Glutamatergic neuron (in vitro differentiated cells): ENCODE measurements at places on chromosomes 13 and 19.

DNA sequence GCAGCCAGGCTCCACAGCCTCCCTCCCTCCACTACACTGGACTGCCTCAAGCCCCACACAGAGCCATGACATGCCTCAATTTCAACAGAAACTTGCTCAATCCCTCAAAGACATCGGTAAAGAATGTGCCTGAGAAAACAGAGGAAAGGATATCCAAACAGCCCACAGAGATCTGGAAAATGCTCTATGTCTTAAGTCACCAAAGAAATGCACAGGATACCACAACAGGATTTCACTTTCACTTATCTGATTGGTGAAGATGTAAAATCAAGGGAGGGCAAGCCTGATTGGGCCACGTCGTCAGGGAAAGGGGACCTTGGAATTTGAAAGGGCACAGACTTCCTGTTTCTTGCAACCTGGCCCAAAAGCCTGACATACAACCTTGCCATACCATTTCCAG is 14.2 kb downstream of the CACNA1A start:
- DNase-seq: no peak

DNA sequence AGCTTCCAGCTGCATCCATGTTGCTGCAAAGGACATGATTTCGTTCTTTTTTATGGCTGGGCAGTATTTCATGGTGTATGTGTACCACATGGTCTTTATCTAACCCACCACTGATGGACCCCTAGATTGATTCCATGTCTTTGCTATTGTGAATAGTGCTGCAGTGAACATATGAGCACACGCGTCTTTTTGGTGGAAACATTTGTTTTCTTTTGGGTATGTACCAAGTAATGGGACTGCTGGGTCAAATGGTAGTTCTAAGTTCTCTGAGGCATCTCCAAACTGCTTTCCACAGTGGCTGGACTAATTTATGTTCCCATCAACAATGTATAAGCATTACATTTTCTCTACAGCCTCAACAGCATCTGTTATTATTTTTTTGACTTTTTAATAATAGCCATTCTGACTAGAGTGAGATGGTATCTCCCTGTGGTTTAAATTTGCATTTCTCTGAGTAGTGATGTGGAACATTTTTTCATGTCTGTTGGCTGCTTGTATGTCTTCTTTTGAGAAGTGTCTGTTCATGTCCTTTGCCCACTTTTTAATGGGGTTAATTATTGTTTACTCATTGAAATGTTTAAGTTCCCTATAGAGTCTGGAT is 6.8 kb upstream of the UBE2L5 start:
- DNase-seq: no peak

DNA sequence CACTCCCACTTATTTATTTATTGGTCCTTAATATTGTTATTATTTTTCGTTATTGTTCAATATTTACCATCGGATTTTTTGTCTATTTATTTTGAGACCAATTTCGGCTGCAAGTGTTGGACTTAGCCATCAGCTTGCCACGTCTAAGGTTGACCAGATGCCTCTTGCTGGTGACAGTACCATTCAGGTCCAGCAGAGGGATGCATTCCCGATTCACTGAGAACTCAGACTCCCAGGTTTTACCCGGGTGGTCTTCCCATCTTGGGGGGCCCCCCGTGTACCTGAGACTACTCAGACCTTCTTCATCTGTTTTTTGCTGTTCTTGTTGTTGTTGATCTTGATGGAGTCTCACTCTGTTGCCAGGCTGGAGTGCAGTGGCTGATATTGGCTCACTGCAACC is 1435.2 kb downstream of the UQCRFS1 start:
- no peak for DNase-seq

DNA sequence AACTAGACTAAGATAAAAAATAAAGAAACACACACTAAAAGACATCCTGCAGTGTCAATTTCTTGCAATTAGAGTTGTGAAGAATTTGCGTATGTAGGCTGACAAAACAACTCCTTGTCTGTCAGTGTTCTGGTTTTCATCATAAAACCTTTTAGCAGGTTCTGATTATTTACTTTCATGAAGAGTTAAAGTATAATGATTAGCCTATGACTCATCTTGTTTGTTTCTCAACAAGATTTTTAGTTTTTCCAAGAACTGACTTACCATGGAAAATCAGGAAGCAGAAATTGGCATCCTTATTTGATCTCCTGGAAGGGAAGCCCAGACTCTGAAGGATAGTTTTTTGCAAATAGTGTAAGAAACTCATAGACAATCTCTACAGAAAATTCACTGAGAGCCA is 848.7 kb upstream of the PCDH9 start:
- DNase-seq: no peak

GRCh38 chr19:53463263-53463662 is 4.3 kb upstream of the ZNF813 start:
- DNase-seq: peak; percentile 65

DNA sequence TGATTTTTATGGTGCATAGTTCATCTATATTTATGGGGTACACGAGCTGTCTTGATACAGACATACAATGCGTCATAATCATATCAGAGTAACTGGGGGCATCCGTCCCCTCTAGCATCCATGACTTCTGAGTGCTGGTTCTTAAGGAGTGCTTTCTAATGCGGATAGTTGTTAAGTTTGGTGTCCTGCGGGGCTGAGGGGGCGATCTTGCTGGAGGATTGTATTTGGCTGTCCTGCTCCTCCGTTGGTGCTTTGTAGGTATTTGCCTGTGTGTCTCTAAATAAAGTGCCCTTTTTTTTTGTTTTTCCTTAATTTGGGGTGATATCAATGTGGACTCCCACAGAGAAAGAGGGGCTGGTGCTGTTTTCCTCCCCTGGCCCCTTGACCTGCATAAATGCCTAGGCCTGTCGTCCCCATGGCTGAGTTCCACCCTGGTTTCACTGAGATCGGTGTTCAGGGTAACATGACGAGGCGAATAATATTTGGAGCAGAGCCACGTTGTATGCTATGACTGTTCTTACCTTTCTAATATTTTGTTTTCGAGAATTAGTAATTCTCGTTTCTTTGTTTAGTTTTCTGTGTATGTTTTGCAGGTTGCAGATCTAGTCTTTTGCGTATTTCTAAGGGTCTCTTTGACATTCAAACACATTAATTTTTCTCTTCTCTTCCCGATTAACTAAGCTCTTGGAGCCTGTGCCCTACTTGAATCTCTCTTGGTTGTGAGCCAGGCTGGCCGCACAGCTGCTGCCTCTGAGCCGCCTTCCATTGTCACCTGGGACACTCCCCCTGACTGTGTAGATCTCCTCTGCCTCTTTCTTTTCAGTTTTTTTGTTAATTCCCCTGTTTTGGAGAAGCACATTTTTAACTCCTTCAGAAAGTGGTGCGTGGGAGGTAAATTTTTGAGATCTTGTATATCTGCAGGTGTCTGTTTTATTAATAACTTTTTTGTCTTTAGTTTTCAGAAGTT is 100.3 kb downstream of the ARHGEF7 start:
- DNase-seq: peak; percentile 52

DNA sequence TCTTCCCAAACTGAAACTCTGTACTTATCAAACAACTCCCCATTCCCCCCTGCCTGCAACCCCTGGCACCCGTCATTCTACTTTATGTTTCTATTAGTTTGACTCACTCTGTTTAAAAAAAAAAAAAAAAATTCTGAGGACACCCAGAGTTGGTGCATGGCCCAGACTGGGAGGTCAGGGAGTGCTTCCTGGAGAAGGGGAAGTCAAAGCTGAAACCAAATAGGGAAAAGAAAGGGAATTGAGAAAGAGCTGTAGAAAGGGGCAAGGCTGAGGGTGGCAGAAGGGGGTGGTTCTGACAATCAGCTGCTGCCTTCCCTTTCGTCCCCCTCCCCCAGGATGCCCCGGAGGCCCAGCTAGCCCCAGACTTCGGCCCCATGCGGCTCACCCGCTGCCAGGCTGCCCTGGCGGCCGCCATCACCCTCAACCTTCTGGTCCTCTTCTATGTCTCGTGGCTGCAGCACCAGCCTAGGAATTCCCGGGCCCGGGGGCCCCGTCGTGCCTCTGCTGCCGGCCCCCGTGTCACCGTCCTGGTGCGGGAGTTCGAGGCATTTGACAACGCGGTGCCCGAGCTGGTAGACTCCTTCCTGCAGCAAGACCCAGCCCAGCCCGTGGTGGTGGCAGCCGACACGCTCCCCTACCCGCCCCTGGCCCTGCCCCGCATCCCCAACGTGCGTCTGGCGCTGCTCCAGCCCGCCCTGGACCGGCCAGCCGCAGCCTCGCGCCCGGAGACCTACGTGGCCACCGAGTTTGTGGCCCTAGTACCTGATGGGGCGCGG is 9.0 kb upstream of the STRN4 start:
- no peak for DNase-seq

- DNase-seq: no peak
Observed at GRCh38 chr13:114045113-114045735, 71.3 kb upstream of the C13orf46 start.

GRCh38 chr13:62123409-62123808 is 707.8 kb upstream of the PCDH20 start:
- no peak for DNase-seq

DNA sequence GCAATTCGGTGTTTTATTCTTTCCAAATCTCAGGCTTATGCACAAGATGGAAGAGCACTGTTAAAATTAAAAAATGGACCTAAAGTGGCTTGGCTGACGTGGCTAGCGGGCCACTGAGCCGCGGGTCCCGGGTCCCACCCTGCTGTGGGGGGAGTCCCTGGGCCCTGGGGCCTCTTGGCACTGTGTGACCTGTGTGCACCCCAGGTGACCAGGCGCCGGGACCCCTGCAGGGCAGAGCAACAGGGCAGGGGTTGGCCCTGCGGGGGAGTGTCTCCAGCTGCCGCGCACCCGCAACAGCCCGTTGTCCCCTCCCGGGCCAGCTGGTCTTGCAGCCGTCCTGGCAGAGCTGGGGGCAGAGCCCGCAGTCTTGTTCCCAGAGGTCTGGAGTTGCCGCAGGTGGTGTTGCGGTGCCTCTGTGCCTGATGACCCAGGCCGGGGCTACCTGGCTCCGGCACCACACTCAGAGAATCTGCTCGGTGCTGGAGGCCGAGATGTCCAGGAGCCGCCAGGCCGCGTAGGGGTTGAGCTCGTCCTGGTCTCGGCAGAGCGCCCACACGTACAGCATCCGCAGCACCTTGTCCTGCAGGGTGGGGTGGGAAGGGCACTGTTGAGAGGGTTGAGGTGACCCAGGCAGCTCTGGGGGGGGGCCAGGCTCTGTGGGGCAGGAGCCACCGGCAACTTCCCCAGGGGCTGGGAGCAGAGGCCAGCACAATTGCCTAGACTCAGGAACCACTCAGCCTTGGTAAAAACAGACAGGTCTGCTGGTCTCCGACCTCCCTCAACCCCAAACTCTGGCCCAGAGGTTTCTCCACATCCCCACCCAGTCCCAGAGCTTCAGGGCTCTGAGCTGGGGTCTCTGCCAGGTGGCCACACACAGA is 1.0 kb upstream of the CTXN1 start:
- no peak for DNase-seq

- DNase-seq: no peak
Observed at GRCh38 chr19:32105527-32106310, 239.7 kb upstream of the ZNF507 start.

DNA sequence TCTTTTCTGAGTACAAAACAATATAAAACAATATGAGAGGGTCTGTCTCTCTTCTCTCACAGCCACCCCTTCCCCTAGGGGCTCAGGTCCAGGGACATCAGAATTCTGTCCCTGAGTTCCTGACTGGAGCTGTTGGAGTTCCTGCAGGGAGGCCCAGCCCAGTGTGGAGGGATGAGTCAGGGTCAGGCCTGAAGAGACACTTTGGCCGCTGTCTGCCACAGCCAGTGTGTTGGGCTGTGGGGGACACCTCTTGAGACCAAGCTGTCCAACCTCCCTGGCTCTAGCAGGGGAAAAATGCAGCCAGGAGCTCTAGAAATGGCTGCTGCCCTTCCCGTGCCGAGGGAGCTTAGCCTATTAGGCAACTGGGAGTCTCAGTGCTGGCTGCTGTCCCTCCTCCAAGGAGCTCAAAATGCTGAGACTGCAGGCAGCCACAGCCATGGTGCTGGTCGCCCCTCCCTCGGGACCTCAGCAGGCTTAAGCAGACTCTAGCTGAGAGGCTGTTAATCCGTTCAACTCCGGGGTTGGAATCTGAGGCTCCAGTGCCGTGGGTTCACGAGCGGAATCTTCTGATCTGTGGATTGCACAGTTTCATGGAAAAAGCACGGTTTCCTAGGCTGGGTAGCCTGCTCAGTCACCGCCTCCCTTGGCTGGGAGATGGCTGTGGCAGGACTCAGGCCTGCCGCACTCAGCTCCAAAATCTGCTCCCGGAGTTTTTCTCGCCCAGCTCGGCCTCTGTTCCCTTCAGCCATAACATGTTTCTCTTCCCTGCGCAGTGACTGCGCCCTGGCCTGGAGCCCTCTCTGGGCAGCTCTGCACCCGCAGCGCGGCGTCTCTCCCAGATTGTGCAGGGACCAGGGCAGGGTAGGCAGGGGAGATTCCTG is 3.8 kb upstream of the ZNF626 start:
- DNase-seq: peak; percentile 71

DNA sequence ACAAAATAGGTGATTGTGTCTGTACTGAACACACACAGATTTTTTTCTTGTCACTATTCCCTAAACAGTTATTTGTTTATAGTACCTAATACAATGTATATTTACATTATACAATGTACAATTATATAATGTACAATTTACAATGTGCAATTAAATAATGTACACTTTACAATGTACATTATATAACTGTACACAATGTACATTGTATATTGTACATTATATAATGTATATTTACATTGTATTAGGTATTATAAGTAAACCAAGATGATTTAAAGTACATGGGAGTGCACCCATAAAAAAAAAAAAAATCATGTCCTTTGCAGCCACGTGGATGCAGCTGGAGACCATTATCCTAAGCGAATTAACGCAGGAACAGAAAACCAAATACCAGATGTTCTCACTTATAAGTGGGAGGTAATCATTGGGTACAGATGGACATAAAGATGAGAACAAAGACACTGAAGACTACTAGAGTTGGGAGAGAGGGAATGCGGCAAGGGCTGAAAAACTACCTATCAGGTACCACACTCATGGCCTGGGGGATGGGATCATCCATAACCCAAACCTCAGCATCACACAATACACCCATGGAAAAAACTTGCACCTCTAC is 68.1 kb downstream of the ABCC4 start:
- DNase-seq: no peak

DNA sequence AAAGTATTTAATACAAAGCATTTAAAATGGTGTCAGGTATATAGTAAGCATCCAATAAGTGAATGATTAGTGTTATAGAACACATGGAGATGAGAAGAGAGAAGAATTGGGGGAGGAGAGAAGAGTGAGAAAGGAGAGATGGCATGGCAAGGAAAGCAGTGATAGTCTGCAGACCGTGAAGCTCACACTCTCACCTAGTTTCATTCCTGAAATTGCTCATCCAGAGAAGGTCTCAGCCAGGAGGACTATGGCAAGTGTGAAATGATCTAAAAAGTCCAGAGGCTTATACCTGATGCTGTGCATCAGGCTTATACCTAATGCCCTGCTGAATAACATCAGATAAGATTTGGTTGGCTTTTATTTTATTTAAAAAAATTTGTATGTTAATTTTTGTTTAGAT is 351.6 kb upstream of the KLF12 start:
- DNase-seq: no peak
